ENCODE measurements at places on chromosomes 6 and 20.

DNA sequence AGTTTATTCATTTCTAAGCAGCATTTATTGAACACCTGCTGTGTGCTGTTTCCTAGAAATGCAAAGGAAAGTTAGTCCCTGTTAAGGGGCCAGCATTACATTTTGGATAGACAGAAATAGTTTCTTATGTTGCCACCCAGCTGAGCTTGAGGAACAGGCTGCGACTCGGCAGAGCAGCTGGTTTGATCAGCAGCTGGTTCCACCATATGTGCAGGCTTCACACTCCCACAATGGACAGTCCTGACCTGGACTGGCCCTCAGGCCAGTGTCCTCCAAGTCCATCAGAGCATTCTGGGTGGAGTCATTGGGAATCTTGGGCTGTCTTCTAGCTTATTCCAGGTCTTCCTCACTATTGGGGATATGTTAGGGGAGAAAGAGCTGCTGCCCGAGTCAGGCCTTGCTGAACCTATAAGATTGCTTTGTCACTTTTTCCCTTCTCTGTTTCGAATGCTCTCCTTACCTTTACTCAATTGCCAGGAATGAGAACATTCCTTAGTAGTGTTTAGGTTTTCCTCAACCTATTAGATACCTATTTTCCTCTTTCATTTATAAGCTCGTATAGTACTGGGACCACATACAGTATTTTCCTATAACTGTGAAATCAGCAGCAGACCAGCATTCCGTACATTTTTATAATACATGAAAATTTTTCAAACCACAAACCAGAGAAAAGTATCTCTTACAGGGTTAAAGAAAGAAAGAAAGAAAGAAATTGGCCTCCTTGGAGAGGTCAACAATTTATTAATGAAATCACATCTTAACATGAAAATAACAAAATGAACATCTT lies 203.0 kb downstream of the FARS2 start:
- DNase-seq, result no peak

DNA sequence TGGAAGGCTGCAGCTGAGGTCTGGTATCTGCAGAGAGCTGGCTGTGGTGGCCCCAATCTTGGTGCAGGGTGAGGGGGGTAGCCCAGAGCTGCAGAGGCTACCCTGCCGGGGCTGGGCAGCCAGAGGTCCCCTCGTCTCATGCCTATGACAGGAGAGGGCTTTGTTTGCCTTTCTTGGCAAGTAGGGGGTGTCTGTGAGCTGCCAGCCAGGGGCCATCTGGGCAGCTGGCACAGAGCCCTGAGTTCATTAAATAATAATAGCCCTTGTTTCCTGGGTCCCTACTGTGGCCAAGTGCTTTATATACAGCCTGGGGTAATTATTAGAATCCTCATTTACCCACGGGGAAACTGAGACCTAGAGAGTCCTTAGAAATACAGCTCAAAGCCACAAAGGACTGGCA lies 66.6 kb downstream of the EZR start:
- no peak for DNase-seq

DNA sequence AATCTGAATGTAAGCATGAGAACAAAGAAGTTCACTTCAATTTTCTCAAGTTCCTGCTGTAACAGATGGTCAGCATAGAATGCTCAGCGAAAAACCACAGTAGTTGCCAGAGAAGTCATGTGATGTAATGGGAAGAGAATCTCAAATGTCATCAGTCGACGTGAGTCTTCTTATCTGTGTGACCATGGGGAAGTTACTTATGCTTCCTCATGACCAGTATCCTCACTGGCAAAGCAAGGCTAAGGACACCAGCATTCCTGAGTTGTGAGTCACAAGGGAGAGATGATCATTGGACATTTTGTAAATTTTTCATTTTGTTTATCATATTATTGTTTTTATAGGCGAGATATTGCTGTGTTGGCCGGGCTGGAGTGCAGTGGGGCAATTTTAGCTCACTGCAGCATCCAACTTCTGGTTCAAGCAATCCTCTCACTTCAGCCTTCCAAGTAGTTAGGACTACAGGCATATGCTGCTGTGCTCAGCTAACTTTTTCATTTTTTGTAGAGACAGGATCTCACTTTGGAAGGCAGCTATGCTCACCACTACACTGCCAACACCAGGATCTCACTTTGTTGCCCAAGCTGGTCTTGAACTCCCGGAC lies 21.9 kb downstream of the SGK1 start:
- peak; percentile 97 for DNase-seq

GRCh38 chr6:33429750-33430052 lies 9.8 kb downstream of the SYNGAP1 start:
- no peak for DNase-seq

GRCh38 chr20:2839732-2840137 lies 720 bp downstream of the PCED1A start:
- DNase-seq, result no peak
